Stimulated activated CD4-positive, alpha-beta T cell treated with anti-CD3 and anti-CD28 coated beads, Interleukin-4, amount 100 ng/mL, for 24 hours (primary cell): ENCODE measurements at places on chromosomes 7 and 10.

DNA sequence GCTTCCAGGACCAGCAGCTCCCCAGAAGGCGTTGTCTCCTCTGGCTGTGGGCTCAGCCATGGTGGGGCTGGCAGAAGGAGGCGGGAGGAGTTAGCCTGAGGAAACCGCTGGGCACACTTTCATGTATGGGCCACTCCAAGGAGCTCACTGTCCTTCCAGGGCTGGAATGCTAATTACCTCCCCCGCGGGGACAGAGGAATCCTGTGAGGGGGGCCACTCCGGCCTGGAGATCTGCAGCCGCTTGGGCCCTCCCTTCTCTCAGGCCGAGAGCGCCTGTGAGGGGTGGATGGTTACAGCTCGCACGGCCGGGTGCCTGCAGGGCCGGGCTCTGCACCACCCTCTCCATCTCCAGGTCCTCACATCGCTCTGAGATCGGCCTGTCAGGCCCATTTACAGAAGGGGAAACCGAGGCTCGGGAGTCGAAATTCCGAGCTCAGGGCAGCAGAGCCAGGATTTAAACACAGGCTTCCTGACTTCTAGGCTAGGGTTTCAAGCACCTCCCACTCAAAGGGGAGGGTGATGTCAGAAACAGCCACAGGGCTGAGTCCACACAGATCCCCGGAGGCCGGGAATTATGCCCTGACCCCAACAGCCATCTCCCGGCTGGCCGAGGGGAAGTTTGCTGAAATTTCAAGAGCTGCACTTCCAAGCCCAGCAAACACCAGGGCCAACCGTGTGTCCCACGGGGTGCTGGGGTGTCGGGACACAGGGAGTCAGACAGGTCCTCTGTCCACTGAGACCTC, 59.1 kb downstream of the PDGFA start:
- DNase-seq, result no peak

DNA sequence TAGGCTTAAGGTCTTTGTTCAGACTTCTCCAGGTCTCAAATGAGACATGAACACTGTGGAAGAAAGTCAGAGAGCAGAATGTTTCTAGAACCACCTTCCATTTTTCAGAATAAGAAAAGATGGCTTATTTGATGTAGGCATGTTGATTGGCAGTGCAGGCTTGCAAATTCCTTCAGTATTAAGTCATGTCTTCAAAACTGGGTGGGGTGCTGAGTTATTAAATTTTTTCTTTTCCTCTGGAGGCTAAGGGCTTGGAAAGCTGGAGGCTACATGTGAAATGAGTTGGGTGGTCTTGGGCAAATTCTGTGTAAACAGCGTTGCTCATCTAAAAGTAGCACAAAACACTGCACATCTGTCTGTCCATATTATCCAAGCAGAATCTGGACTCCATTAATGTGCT, 62.8 kb downstream of the PRTFDC1 start:
- no peak for DNase-seq

- no peak for DNase-seq
These were observed 136.3 kb upstream of the ANK3 start for GRCh38 chr10:60525716-60526585.

DNA sequence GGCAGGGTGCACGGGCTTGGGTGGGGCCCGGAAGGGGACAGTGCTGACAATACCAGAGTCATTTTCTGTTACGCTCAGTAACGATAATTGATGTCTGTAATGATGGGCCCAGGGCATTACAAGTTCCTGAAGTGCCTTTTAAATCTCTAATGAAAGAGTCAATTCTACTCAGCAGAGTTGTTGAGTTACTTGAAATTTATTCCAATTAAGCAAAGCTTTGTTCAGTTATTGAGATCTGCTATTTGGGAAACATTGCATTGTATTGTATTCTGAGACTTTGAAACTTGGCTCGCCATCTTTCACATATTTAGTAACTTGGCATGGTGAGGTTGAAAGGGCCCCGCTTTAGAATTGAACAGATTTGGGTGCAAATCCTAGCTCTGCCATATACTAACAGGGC, 34.7 kb downstream of the MINDY4 start:
- no peak for DNase-seq

GRCh38 chr10:117216611-117217195, 19.4 kb downstream of the KCNK18 start:
- peak; percentile 67 for DNase-seq

DNA sequence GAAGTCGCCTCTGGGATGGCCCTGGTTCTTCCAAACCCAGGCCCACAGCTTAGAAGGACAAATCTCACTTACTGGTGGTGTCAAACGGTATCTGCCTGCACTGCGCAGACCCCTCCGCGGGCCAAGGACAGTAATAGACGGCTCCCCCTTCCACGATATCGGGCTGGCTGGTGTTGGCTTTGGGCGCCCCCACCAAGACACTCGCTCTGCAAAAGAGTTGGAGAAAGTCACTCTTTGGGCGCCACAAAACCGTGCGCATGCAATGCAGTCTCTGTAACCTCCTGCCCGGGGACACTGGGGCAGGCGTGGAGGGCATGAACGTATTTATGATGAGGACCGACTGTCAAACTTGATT, 1.1 kb downstream of the ITGA8 start:
- DNase-seq, result no peak

GRCh38 chr7:24229481-24230226, 54.3 kb upstream of the NPY start:
- no peak for DNase-seq

- no peak for DNase-seq
These were observed 167.3 kb downstream of the TNS3 start for GRCh38 chr7:47414342-47415317.

- no peak for DNase-seq
These were observed 105.1 kb upstream of the GPR22 start for GRCh38 chr7:107364787-107365186.

GRCh38 chr7:139696552-139696951, 81.2 kb downstream of the HIPK2 start:
- peak; percentile 8 for DNase-seq

DNA sequence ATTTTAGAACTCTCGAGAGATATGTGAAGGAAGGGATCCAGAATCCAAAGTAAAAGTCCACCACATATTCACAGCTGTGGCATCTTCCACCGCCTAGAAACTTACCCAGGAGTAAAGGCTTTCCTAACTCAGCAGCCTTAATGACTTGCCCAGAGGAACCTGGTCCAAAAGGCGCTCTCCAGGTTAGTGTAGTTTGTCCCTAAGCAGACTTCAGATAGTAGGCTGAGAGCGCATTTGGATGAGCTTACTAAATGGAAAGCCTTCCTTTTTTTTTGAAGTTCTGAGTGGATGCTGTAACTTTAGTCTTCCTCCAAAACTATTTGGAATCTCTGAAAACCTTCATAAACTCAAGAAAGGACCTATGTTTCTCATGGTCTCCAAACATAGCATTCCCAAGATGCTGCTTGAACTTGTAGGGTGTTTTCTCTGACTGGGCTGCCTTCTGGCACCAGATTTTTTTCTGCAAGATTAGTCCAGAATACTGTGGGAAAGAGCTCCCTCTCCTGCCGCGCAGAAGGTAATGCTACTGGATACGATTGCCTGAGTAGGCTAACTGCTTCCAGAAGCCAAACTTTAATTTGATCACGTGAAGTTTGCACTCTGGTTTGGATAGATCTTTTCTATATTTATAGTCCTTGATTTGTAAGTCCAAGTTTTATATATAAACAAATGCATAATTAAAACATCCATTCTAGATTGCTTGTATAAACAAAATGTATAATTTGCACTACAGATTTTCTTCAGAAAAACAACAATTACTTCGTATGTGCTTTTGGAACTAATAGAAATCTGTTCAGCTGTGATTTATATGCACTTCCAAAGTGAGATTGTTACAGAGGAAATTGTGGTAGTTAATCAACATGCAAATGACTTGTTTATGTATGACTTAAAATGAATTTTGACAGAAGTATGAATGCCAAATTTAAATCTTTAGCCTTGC, 19.6 kb upstream of the GPR37 start:
- DNase-seq, result no peak

DNA sequence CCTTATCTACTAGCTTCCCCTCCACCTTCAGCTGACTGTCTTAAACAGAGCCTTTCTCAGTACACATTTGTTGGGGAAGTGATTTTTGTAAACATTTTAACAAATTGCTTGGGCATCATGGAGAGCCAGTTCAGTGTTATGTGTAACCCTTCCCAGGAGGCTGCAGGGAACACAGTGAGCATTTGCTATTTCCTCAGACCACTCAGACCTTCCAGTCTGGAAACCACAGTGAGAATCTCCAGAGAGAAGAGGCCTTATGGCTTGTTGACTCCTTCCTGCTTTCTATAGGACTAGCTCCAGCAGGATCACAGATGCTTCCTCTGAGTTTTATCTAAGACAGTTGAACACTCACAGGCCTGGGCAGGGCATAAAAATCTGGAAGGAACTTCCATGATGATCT, 409.8 kb upstream of the NPVF start:
- no peak for DNase-seq

- peak; percentile 66 for DNase-seq
These were observed 4.7 kb upstream of the NOS3 start for GRCh38 chr7:150986099-150986512.

DNA sequence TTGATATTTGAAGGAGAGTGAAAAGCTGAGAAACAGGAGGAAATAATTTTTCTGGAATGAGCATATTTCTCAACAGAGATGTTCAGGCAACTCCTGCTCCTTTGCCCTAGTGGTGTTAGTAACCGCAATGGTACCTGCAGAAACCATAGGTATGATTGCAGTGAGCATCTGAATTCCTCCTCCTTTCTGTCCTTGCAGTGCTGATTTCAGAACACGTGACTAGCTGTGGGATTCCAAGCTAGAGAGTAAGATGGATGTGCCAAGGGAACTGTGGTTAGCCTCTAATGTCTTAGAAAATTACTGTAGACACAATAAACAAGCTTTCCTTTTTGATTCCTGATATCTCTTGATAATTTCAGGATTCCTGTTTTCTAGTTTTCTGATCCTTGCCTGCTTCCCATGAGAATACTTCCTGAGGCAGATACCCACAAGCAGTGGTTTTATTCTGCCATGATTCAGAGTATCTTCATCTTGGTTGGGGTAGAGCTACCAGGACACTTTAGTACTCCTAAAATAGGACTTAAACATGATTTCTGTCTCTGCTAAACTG, 27.5 kb downstream of the LRGUK start:
- no peak for DNase-seq

GRCh38 chr10:124101351-124101750, 8.0 kb upstream of the CHST15 start:
- no peak for DNase-seq

DNA sequence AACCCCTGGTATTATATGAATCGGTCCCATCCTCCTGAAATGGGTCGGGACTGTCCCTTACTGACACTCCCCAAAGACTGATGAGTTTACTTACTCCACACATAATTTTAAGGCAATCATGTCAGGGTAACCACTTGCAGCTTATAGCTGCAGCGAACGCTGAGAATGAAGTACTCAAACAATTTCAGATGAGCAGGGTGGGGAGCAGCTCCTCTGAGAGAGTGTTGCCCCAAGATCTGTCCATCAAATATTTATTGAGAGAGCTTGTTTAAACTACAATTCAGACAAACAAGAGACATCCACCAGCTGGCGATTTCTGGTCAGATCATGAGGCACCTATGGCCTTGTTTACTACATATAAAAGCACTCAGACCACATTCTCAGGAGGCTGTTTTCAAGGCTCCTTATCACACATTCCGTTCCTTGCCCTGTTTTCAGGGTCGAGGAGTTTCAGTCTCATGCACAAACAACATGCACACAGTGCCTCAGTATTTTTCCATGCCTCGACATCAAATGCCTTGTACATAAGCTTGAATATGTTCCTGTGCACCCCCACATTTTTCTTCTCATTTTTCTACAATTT, 80.1 kb downstream of the THSD7A start:
- DNase-seq, result no peak

DNA sequence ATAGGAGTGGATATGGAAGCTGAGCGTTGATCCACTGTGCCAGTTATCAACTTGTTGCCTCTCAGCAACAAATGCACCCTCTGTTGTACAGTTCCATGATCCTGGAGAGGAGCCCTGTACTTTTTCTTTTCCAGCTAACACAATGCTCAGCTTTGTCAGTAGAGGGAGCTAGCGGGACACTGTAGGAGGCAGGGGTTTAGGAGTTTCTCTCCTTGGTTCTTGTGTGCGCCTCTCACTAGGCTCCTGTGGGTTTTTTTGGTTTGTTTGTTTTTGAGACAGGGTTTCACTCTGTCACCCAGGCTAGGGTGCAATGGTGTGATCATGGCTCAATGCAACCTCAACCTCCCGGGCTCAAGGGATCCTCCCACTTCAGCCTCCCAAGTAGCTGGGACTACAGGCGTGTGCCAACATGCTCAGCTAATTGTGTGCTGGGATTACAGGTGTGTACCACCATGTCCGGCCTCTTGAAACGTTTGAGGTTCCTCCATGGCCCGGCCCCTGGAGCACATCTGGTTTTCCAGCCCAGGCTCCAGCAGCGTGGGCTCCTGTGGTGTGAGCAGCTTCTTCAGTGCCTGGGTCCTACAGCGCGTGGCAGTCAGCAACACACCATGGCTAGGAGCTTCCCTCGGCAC, 12.0 kb upstream of the MARVELD1 start:
- peak; percentile 60 for DNase-seq

- no peak for DNase-seq
These were observed 1157.5 kb downstream of the XPNPEP1 start for GRCh38 chr10:108765794-108766193.

GRCh38 chr10:18635995-18636394, 15.4 kb downstream of the NSUN6 start:
- no peak for DNase-seq

- no peak for DNase-seq
These were observed 296.7 kb downstream of the GLRX3 start for GRCh38 chr10:130432850-130433249.

DNA sequence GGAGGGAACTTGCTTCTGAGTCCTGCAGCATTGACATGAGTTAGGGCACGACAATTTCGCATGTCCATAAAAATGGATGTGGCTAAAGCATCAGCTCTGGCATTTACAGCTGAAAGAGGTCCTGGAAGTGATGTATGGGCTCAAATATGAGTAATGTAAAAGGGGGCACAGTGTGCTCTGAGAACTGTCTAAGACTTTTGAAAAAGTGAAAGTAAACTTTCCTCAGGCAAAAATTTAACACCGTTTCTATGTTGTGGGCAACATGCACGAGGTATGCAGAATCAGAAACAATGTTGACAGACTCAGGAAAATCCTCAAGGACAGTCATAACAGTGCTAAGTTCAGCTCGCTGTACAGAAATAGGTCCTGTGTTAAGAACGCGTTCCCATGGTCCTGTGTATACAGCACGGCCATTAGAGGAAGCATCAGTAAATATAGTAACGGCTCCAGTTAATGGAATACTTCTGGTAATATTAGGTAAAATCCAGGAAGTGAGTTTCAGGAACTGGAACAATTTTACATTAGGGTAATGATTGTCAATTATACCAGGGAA, 37.9 kb upstream of the AKR1C2 start:
- no peak for DNase-seq

DNA sequence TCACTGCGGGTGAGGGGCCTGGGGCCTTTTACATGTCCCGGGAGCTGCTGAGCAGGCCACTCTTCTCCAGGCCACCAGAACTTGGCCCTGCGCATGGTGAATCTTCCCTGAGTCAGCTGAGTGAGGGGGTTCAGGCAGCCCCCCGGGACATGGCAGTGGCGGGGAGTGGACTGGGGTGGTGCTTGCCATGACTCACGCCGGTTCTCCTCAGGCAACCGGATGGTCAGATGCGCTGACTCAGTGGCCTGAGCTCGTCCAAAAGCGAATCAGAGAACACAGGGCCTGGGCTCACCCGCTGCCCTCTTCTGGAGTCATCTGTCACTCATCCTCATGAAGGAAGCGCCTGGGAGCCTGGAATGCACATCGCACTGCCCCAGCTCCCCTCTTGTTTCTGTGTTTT, 33.5 kb downstream of the HTRA1 start:
- no peak for DNase-seq

GRCh38 chr10:122847782-122848604, 2.3 kb upstream of the CUZD1 start:
- no peak for DNase-seq

GRCh38 chr10:3996697-3997096, 211.7 kb upstream of the KLF6 start:
- DNase-seq, result no peak
